T-helper 2 cell (primary cell): ENCODE measurements at places on chromosomes 1 and 21.

DNA sequence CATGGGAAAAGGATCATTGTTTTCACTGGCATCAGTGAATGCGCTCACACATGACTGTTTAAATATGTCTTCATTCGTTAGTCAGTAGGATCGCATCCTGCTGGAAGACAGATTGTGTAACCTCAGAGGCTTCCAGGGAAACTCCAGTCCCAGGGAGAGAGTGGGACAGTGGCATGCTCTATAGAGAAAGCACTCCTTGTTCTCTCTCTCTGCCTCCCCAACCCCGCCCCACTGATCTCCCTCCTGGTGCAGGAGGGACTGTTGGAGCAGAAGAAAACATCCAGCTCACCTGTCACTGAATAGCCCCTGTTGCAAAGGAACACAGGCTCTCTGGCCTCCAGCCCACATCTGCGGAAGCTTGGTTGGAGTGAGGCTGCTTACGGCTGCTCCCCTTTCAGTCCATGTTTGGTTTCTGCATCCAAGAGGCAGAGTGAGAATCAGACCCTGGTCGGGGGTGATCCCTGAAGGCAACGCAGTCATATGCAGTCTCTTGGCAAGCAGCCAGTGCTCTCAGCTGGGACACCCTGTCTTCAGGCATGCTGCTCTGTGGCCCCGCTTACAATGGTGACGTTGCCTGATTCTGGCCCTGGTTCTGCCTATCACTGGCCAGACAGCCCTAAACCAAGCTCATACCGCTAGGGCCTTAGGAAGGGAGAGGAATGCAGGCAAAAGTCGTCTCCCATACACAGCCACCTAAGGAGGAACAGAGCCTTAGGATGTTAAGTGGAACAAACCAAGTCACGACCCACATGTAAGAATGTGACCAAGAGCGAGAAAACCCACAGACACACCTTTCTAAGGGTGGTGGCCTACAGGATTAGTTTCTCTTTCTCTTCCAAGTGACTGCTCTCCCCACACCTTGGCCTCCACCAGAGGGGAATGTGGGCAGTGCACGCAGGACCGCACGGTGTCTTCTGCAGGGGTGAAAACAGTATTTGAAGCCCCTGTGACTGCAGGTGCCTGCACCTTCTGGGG lies 39.7 kb downstream of the BACE2 start:
- DNase-seq: no peak

- DNase-seq: no peak
These were observed 57.2 kb downstream of the SLC9C2 start for GRCh38 chr1:173545688-173546087.

- no peak for DNase-seq
These were observed 45.3 kb downstream of the AKNAD1 start for GRCh38 chr1:108811611-108812010.

DNA sequence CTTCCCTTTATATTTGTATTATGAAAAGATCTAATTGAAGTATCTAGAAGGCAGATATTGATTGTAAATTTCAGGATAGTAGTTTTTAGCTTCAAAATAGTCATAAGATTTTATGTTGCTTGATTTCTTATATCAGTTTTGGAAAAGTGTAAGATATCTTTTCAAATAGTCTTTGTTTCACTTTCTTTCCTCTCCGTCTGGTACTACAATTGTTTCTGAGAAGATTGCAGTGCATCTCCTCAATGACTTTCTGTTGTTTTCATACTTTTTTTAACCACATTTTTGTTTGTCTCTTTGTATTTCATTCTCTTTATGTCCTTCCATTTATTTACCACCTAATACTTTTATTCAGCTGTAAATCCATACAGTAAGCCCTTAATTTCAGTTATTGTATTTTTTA lies 964.6 kb upstream of the B3GALT2 start:
- DNase-seq: peak; percentile 23

GRCh38 chr1:5012249-5012648 lies 357.8 kb downstream of the AJAP1 start:
- DNase-seq: no peak

GRCh38 chr1:63325279-63325985 lies 3.1 kb downstream of the FOXD3 start:
- DNase-seq: no peak

DNA sequence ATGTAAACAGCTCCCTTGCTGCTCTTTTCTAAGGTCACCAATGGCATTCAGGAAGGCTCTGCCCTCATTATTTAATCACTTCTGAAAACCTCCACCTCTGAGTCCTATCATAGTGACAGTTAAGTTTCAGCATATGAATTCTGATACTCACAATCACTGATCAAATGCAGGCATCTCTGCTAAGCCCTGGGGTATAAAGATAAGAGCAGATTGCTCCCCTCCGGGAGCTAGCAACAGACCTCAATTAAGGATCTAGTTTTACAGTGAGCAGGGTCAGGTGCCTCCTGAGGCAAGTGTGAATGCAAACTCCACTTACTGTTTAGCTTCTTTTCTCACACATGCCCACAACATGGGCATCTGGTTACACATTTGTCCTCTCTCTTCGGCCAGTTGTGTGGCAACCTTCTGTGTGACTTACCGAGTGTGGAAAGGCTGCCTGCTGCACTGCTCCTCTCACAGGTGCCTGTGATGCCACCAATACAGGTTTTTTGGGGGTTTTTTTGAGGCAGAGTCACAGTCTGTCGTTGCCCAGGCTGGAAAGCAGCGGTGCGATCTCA lies 15.0 kb downstream of the IL10RB start:
- DNase-seq: no peak

DNA sequence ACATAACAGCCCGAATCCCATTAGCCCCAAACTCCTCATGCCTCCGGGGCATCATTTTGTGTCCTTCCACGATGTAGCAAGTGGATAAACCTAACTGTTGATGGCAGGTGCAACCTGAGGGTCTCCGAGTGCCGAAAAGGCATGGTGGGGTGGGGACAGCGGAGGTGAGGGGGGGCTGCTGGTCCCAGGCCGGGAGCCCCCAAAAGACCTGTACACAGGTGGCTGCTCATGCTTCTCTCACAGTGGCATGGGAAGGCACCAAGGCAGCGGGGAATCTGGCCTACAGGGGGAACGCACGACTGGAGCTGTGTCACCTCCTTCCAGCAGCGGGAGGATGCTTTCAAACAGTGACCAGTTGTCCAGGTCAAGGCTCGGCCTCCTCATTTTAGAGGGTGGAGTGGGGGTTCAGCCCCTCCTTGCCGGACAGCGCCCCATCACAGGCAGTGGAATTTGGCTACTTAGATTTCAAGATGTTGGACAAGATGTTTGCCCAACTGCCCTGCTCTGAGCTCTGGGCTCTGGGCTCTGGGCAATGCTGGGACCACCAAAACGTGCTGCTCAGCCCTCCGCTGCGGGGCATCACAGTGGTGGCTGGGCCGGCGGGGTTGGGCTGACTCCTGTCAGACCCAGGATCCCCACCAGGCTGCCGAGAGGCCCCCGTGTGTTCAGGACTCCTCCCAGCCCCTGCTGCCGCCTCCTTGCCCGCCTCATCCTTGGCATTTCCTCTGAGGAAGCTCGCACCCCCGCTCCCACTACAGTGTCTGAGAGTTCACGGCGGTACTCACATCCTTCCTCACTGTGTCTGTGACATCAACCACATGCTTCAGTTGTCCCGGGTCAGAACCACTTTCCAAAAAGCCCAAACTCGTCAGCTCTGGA lies 7.6 kb downstream of the DNMT3L start:
- no peak for DNase-seq

- no peak for DNase-seq
These were observed 6.0 kb downstream of the SMCP start for GRCh38 chr1:152884085-152884484.

GRCh38 chr1:184827600-184828368 lies 73.1 kb upstream of the EDEM3 start:
- DNase-seq: no peak

DNA sequence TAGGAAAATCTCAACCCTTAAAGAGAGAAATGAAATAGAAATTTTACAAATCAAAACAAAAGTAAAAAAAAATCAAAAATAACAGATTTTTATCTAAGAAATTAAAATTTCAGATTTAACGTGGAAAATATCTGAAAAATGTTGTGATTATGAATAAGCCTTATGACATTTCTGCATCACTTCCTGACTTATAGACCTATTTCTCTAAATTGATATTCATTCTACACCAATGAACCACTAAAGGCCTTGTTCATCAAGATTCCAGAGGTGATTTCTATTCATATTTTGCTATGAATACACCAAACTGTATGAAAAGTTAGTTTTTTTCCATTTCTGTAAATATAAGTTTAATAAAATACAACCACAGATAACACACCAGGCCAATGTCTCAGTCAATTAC lies 261.5 kb downstream of the SMYD3 start:
- DNase-seq: no peak

DNA sequence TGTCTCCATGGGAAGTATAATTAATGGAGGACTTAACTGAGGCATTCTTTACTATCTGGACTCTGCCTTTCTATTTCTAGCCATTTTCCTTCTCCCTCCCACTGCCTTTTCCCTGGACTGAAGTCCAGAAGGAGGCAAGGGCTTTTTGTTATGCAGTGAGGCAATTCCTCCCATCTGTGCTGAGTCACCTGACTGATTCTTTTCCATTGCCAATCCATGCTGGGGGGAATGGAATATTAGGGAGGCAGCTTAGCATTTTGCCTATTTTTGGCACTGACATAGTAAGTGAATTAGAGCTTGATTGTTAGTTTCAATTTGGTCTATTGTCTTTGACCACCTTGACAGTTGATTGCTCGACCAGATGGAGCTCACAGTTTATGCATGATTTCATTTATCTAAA lies 1000.6 kb upstream of the PRMT6 start:
- DNase-seq: no peak

- no peak for DNase-seq
These were observed 50.9 kb downstream of the LEPR start for GRCh38 chr1:65471213-65471833.

- DNase-seq: no peak
These were observed 9.6 kb downstream of the RAB25 start for GRCh38 chr1:156070548-156070947.

DNA sequence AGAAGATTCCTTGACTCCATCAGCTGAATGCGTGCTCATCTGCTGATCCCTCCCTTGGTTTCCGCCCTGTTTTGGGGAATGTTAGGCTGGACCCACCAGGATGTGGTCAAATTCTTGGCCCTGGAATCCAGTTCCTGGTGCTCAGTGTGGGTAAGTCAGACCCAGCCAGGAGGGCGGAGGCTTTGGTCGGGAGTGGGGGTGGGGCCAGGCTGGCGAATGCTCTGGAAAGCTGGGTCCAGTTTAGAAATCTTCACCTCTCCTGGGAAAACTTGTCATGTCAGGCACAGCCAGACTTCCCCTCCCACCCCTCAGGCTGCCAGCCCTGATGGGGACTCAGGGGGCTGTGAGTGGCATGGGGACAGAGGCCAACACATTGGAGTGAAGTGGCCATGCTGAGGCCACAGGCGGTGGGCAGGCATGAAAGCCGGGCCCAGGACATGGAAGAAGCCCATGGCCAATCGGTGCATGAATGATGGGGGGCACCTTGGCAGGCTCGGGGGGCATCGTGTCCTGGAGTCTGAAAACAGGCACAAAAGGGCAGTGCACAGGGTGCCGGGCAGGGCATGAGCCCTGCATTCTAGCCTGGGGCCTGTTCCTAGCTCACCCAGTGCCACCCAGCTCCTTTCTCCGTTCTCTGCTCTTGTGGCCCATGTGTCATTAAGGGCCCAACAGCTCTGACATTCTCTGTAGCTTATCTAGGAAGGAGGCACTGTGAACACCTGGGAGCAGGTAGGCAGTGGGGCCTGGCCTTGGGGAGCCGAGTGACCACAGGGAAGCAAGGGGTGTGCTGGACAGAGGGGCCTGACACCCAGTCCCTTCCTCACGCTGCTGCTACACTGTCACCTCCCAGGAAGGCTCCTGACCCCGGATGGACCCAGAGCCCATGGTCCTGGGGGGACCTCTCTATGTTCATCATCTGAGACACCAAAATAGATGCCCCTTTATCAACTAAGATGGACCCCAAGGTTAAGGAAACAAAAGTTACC lies 14.6 kb upstream of the PADI1 start:
- DNase-seq: no peak

GRCh38 chr1:203521074-203521794 lies 27.3 kb downstream of the OPTC start:
- no peak for DNase-seq

DNA sequence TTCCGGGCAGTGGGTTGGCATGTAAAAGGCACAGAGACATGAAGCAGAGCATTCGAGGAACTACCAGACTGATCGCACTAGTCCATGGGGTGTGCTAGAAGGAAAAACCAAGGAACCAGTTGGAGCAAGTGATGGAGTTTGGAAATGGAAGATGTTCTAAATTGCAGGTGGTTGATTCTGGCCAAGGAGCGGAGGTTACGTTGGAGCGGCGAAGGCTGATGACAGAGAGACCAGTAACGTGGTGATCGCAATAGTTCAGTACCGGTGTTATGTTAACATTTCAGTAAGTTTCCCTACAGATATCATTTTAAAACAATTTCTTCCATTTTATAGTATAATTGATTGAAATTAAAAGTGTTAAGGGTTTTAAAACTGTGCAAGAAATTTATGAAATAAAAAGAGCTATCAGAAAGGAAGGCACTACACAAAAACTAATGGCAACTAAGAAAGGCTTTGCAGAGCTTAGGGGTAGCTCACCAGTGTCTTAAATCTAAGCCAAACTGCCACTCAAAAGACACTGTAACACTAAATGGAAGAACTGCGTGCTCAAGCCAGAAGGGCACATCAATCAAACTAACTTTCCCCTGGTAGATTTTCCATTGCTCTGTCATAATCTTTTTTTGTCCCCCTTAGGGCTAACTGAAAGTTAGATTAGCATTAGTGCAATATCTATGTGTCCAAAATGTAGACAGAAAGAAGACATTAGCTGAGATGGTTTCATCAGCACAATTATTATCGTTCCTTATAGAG lies 11.3 kb upstream of the HEATR1 start:
- DNase-seq: no peak

GRCh38 chr1:214604523-214604922 lies 1.5 kb downstream of the CENPF start:
- no peak for DNase-seq

GRCh38 chr1:10819198-10819901 lies 22.9 kb upstream of the CASZ1 start:
- DNase-seq: no peak

DNA sequence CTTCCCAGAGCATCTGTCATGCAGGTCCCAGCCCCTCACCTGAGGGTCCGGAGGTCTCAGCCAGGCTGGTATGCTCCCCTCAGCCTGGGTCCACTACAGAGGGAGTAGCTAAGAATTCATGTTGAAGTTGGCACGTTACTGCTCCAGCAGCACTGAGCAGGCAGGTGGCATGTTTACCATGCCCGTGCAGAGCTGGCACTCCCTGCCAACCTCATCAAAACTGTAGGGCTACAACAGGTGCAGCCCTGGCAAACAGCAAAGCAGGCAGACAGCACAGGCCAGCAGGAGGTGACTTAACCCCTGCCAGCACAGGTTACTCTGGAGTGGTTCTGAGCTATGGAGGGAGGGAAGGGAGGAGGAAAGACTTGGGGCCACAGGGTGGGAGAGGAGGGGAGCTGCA lies 46.4 kb downstream of the NUAK2 start:
- no peak for DNase-seq

GRCh38 chr1:206496131-206496793 lies 11.1 kb upstream of the RASSF5 start:
- no peak for DNase-seq

GRCh38 chr1:108505763-108506070 lies 54.2 kb upstream of the EEIG2 start:
- DNase-seq: no peak
